ENCODE measurements at places on chromosomes 2 and 18. TPM values are rescaled to one million over a fixed set of nuclear protein-coding genes. Genes with fewer than 3 reads are reported as not detected.
A peak's percentile ranks its signal among the peaks of the same experiment; 100 is the strongest.

DNA sequence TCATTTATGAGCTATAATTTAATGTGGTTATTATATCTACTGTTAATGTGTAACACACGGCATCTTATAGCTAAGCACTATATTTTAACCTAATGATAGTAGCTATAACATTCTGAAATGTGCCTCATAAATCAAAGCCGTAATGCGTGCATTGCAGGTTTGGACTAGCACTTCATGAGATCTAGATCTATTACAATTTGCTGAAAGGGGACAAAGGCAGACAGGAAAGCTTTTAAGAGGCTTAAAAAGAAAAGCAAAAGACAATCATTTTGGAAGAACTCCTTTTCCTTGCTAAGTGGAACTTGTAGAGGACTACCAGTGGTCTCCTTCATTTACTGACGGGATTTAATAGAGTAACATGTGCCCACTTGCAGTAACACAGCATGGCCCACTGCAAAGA lies 213.1 kb downstream of the NBAS start:
- no peak for DNase-seq

DNA sequence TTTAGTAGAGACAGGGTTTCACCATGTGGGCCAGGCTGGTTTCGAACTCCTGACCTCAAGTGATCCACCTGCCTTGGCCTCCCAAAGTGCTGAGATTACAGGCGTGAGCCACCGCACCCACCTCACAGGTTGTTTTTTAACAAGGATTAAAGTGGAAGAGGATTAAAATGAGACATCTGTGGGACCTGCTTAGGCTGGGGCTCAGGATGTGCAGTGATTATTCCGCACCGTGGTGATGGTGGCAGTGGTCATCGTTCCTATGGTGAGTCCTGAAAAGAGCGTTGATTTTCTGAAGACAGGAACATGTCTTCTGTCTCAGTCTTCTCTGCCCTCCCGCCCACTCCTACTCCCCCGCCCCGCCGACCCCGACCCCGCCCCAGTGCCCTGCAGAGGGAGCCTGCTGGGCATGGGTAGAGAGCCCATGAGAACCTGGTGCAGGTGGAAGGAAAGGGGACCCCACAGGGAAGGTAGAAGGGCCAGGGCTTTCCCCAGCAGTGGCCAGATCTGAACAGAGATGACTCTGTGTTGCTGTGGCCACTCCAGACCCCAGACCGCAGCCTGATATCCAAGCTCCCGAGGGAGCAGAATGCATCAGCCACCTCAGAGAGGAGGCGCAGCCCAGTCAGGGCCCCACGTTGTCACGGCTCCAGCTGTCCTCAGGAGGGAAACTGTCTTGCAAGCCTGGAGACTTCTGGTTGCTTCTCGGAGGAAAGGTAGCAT lies 34.5 kb upstream of the FOSL2 start:
- DNase-seq, result no peak

DNA sequence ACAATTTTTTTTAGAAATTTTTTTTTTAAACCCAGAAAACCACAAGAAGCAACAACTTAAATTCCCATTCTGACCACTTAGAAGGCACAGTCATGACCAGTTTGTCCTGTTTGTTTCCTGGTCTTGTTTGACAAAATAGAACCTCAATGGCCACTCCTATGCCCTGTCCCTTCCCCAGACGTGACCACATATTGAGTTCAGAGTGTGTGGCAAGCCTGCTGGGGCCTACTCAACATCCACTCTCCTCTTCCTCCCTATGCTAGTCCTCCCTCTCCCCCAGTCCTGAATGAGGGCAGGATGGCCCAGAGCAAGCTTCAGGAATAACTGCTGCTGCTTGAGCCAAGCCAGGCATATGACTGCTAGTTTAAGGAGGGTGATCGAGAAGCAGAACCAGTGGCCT lies 89.6 kb downstream of the PRELID3A start:
- DNase-seq, result no peak

DNA sequence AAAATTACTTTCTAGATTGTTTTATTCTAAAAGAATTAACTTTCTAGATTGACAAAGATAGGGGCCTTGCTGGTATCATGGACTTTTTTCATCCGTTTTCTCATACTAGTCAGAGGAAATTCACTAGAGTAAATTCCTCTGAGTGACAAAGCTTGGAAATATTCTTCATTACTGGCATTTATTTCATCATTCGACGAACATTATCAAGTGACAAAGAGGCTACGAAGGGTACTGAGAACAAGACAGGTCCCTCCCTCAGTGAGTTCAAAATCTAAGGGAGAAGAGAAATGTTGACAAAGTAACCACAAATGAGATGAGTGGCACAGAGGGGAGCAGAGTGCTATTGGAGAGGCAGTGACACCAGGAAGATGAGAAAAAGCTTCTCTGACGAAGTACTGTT lies 4.3 kb downstream of the EPG5 start:
- DNase-seq, result no peak

DNA sequence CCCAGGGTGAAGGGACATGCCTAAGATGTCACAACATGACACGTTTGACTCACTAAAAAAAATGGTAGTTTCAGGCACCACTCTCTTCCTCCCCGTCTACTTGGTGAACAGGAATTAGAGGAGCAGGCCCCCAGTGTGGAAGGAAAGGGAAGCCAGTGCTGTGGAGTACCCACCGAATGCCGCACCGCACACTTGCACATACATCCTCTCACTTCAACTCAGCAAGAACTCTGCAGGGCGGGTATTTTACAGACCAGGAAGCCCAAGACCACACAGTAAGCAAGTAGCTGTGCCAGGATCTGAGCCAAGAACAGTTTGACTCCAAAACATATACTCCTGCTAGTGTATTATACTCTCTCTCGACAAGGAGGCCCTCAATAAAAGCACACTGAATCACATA lies 69.8 kb downstream of the BCL2 start:
- no peak for DNase-seq

Gene MC2R
- not detected for total RNA-seq

DNA sequence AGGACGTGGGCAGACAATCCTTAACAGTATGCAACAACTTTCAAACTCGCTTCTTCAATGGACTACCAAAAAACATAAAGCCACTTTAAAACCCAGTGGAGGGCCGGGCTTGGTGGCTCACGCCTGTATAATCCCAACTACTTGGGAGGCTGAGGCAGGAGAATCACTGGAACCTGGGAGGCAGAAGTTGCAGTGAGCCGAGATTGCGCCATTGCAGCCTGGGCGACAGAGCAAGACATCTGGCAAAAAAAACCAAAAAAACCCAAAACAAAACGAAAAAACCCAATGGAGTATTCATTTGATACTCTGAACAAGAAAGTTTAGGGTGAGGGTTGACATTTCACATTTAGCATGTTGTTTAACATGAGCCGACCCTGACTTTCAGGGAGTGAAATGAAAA lies 14.0 kb downstream of the RNF125 start:
- DNase-seq, result no peak

Gene SERPINB3
- total RNA-seq, result not detected

Gene C2orf80
- not detected for total RNA-seq

DNA sequence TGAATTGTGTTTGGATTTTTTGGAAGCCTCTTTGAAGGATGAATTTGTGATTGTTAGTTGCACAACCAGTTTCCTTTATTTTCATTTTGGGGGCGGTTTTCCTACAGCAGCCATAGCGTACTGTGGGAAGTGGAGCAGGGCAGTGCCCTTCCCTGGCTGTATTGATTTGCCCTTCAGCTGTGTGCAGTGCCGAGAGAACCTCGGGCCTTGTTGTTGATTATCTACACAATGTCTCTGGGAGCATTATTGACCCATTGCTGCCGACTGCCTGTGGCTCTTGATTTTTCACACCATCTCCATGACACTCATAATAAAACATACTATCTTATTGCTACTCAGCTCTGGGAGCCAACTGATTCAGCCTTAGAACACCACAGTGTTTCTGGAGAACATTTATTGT lies 162.2 kb upstream of the BOD1L2 start:
- no peak for DNase-seq

GRCh38 chr2:18401471-18401870 lies 159.0 kb downstream of the RDH14 start:
- no peak for DNase-seq

DNA sequence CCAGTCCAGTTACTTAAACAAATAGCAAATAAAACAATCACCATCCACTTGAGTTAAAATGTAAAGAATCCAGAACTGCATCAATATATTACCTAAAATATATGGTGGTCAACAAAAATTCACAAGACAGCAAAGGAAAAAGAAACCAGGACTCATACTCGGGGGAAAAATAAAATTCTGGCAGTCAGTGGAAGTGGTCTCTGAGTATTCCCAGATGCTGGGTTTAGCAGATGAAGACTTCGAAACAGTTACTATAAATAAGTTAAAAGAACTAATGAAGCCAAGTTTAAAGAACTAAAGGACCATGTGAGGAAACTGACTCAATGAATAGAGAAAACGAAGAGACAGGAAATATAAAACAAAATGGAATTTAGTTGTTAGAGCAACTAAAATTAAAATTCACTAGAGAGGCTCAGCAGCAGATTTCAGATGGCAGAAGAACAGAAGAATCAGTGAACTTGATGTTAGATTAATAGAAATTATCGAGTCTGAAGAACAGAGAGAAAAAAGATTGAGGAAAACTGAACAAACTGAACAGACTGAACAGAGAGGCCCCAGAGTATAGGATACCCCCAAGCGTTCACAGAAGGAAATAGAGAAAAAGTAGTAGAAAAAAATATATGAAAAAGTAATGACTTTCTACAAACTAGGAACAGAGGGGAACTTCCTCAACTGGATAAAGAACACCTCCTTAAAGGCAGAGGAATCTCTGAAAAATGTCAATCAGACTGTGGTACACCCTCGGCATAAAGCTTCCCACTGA lies 27.9 kb downstream of the MGAT4A start:
- DNase-seq, result peak; percentile 63

Gene CEP192
- 22.9 TPM for total RNA-seq

DNA sequence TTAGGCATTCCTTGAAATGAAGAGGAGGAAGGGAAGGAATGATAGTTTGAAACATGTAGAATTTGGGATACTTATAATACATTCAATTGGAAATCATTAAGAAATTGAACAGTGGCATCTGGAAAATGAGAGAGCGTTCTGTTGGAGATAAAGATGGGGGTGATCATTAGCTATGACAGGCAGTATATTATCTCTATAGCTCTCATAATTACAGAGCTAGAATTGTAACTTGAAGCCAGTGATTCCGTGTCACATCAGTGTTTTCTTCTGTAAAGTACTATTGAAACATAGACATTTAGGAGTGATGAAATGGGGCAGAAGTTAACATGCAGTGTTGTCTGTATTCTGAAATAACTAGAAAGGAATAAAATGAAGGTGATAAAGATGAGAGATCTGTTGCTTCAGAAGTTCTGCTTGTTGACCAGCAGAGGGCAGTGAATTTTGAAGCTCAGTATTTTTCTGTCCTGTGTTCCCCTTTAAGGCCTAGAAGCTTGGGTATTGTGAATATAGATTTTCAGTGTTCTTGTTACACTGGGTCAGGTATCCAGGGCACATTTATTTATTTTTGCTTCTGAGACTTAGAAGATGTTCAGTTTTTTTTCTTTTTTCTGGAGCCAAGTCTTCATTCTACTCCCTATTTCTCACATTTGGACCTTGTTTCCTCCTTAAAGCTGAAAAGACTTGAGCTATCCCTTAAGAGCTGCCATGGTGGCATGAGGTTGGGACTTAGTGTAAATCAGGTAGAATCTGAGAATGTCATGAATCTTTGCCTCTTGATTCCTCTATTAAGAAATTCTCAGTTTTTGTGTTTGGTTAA lies 157.4 kb downstream of the TAF4B start:
- DNase-seq, result peak; percentile 52

GRCh38 chr2:100119235-100119634 lies 23.2 kb downstream of the AFF3 start:
- DNase-seq, result no peak

Gene NDC80
- 39.6 TPM for total RNA-seq

- DNase-seq, result no peak
Measured at GRCh38 chr2:73114273-73114867, 1.6 kb upstream of the RAB11FIP5 start.

GRCh38 chr18:5447442-5447841 lies 96.4 kb downstream of the EPB41L3 start:
- DNase-seq, result no peak

Gene PLEK
- total RNA-seq, result 0.11 TPM

DNA sequence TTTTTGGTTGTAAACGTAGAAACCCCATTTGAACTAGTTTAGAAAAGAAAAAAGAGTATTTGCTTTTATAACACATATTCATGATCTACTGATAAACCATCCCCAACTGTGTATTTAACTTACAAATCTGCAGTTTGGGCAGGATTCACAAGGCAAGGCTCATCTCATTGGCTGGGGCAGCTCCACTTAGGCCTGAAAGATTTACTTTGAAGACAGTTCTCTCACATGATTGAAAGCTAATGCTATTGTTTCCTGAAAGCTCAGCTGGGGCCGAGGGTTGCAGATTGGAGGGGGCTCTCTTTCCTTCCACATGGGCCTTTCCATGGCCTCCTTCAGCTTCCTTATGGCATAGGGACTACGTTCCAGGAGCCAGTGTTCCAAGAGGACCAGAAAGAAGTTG lies 47.4 kb downstream of the ARHGAP15 start:
- no peak for DNase-seq

Gene SMAD2
- 110 TPM for total RNA-seq

Gene ALMS1
- total RNA-seq, result 15.4 TPM

DNA sequence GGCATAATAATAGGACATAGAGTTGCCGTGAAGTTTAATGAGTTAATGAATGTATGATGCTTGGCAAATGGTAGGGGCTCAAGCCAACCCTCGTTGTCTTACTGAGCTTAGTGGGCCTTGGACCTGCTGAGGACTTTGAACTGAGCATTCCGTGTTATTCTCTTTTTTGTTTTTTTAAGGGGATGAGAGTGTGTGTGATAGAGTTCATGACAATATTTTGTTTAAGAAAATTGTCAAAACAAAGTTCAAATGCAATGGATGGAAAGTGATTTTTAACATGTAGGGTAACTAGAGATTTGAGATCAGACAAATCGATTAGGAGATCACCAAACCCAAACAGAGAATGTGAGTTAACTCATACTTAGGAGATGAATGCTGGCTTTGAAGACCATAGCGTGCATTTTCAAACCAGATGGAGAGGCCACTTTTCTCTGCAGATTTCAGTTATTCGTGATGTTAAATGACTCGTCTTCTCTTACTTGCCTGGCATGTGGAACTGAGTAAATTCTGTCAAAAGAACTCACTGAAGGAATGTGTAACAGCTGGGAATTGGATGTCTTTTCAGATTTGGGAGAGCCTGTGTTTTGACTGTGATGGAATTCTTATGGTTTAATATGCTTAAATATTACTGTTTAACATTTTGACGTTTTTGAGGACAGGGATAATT lies 88.7 kb downstream of the NEDD4L start:
- DNase-seq, result no peak

Gene ABCA12
- not detected for total RNA-seq

DNA sequence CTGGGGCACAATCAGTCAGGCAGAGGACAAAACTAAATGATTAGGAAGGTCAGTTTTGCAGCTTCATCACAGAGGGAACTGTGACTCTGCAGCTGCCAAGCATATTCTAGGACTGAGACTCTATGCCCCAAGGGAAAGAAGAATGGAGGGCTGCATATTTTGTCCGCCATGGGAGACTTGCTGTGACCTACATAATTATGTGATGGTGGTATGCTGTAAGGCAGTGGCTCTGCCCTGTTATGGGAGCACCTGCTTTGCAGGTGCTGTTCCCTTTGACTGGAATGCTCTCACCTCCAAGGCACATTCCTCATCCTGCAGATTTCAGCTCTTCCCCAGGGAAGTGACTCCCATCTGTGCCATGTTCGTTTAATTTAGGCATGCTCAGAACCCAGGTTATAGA lies 261.9 kb upstream of the EPHA4 start:
- no peak for DNase-seq

Data from endothelial cell of umbilical vein (primary cell).